GDM1 (cell line): ENCODE measurements at places on chromosomes 12 and 14.
A peak's percentile ranks its signal among the peaks of the same experiment; 100 is the strongest.

GRCh38 chr14:55571125-55571889 lies 8.7 kb upstream of the KTN1 start:
- DNase-seq: no peak

GRCh38 chr14:85566603-85567002 lies 36.7 kb downstream of the FLRT2 start:
- no peak for DNase-seq

DNA sequence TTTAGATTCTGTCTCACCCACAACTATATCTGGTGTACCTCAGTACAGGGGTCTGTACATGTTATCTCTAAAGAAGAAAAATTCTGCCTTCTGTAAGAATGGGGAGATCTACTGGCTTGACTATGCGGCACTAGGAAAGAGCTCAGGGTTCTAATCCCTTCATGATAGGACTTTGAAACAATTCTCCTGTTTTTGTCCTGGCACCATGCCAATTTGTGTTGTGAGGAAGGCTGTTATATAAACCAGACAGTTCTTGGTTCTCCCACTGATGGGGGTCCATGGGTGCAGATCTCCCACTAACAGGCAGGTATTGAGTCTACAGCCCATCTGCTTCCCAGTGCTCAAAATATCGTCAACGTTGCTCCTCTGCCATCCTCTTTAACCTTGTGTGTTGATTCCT lies 883.7 kb downstream of the GALC start:
- no peak for DNase-seq

DNA sequence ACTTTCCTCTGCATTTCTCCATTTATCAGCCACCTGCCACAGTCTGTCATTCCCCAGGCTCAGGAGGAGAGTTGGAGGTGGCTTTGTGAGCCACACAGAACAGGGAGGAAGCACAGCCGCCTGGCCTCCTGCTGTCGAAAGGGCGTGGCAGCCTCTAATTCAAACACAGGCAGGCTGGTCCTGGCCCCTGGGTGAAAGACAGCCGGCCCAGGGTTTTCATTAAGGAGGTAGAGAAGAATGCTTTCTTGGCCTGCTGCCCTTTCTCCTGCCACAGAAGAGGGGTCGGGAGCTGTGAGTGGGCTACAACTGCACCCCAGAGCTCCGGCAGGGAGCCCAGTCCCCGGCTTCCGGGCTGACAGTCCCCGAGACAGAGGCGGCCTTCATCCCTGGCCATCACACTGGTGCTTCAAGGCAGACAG lies 108.6 kb upstream of the FZD10 start:
- no peak for DNase-seq

GRCh38 chr14:65853407-65853955 lies 441.0 kb downstream of the FUT8 start:
- DNase-seq: no peak

GRCh38 chr12:30537228-30537627 lies 158.4 kb downstream of the IPO8 start:
- no peak for DNase-seq

DNA sequence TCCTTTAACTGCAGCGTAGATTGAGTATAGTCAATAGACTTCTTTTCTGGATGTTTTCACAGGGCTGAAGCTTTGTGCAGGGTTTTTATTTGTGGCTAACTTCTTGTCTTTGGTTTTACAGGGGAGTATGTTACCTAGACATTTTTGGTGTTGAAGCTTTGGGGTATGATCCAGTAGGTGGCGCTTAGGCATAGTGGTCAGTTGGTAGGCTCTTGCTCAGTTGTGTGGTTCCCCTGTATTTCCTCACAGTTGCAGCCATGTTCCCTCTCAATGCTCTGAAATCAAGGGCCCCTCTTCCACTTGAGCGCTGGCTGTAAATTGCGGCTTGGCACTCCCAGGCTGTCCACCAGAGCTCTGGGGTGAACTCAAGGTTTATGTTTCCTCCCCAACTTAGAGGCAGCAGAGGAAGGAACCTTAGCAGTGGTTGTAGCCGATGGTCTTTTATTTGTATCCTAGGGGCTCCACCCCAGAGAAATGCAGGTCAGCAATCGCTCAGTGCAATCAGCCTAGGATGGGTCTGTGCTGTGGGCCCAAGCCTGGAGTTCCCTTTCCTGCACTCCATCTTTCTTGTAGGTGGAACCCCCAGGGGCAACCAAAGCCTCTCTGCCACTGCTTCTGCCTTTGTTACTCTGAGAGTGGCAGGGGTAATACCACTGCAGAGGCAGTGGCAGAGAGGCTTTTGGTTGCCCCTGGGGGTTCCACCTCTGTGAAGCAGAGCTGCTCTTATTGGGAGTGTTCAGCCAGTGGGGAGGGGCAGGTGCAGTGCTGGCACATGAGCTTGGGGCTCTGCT lies 55.1 kb downstream of the CMAS start:
- peak; percentile 2 for DNase-seq

DNA sequence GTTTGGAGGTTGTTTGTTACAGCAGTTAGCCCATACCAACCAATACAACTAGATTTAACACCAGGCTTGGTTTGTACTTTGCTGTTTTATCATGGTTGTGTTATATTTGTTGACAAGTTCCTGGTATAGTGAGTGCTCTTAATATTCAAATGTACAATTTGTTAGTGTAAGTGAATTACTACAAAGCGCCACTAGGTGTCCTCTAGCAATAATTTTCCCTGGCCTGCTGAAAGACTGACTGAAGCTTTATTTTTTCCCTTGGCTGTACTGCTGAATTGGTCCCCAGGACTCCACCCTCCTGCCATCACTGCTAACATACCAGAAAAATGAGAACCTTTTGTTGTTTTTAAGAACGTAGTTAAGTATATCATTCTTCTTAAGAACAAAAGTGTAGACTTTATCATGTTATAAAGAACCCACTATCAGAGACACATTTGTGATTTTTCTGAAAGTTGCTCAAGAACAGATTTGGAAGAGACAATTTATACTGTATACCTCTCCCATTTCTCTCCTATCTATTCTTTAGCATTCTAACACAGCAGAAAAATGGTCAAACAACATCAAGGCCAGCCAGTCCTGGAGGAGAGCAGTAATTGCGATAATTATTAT lies 75.3 kb upstream of the FAR2 start:
- DNase-seq: peak; percentile 1

GRCh38 chr14:37608649-37609048 lies 13.2 kb downstream of the TTC6 start:
- DNase-seq: no peak
